ENCODE measurements at places on chromosomes 7 and 10.
A peak's percentile ranks its signal among the peaks of the same experiment; 100 is the strongest.

- no peak for DNase-seq
Measured at GRCh38 chr10:127993056-127993690, 86.3 kb downstream of the PTPRE start.

DNA sequence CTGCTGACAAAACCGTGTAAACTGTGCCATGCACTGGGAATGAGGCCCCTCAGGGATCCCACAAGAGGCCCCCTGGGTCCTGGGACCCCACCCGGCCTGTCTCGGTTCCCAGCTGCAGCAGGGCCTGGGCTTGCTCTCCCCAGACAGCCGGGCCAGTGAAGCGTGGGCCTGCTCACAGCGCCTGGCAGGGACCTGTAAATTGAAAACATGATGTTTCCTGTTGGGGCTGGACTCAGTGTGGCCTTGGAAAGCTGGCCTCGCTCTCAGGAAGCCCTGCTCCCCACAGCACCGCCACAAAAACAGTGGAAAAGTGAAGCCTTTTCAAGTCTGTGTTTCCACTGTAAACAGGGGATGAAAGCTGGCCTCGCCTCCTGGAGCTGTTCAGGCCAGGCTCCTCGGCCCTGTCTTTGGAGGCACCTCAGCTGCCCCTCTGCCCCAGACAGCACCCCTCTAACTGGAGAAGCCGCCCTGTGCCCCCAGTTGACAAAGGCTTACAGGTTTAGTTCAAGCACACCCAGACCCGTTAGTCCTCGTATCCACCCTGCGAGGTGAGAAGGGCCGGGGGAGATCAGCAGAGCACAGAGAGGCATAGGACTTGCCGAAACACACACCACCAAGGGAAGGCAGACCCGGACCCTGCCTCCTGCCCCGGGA is 108.3 kb downstream of the ZMIZ1 start:
- DNase-seq, result no peak

DNA sequence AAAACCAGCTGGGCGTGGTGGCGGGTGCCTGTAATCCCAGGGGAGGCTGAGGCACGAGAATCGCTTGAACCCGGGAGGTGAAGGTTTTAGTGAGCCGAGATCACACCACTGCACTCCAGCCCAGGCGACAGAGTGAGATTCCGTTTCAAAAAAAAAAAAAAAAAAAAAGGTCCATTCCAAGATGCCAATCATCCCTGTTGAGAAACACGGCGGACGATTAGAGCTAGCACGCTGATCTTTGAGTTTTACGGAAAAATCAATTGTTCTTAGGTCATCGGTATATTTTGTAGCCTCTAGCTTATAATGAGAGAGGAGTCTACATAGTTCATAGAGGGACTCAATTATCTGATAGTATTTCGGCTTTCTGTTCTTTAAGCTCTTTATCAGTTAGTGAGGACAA is 169.2 kb downstream of the PRKCQ start:
- DNase-seq, result no peak

- peak; percentile 92 for DNase-seq
Measured at GRCh38 chr10:93288679-93289634, 193.2 kb downstream of the MYOF start.

GRCh38 chr7:148699782-148700629 is 1.3 kb downstream of the CUL1 start:
- no peak for DNase-seq

GRCh38 chr10:66218289-66218688 is 707.5 kb upstream of the LRRTM3 start:
- no peak for DNase-seq

DNA sequence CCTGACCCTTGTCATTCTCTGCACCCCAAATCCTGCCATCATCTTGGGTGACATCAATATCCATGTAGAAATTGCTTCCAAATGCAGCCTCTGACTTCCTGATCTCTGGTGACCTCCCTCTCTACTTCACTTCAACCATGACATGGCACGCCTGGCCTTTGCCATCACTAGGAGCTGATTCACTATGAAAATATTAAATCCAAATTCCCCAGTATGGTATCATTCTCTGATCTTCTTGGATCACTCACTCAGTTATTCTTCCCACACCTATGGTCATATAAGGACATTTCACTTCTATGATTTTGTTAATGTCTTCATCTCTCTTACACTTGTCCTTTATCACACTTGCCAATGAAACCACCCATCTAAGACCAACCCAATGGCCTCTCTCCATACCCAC is 73.7 kb upstream of the ODAD2 start:
- no peak for DNase-seq

GRCh38 chr7:150753826-150754603 is 16.8 kb downstream of the GIMAP5 start:
- DNase-seq, result no peak

DNA sequence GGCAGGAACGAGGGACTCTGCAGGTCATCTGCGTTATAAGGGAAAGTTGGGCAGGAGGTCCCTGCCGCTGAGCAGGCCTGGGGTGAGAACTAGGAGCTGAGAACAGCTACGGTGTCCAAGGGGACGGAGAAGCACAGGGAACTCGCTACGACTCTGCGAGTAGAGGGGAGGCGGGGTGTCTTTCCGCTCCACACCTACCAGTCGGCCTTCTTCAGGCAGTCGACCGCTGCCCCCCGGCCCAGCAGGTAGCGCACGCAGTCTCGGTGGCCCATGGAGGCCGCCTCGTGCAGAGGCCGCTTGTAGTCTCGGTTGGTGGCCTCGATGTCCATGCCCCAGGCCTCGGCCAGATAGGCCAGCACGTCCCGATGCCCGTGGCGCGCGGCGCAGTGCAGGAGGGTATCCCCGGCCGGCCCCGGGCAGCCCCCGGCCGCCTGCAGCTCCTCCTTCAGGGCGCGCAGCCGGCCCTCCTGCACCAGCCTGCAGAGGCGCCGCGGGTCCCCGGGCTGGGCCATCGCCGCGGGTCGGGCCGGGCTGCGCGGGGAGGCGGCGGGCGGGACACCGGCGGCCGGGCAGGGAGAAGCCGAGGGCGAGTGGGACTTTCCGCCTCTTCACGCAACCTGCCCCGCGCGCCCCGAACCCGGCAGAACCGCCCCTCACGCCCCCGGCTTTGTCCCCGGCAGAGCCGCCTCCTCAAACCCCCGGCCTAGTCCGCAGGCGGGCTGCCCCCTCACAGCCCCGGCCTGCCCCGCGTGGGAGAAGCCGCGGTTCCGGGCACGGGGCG is 660 bp downstream of the ANKRD16 start:
- no peak for DNase-seq

GRCh38 chr10:34609287-34609940 is 205.7 kb downstream of the PARD3 start:
- no peak for DNase-seq

DNA sequence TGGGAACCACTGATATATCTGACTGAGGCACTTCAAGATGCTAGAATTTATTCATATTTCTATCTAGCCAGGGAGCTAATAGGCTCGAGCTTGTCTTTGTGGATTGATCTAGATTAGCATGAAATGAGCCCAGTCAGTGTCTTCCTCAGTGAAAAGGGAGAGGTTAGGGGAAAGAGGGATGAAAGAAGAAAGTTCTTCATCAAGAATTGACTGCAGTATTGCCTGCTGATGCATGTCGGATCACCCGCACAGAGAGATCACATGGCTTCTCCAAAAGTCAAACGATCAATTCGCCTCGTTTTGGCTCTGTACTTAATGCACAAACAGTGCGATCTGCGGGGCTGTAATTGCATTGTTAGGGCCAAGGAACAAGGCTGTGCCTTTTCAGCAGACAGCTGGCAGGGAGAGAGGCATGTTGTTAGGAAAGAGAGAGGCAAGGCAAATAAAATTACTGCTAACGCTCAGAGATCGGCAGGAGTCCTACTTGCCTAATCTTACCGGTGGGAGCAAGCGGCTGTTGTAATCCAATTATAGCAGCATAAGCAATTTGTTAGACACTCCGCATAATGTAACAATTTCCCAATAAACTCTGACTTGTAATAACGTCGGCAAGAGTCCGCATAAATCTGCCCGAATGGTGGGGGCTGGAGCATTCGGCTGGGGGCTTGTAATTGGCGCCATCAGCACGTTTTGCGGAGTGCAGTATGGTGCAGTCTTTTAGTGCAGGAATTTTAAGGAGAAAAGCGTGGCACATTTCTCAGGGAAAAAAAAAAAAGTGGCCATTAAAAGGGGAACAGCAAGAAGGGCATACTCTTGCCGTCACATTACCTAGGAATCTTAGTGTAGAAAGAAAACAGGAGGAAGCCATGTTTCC is 102.1 kb downstream of the POLL start:
- no peak for DNase-seq

DNA sequence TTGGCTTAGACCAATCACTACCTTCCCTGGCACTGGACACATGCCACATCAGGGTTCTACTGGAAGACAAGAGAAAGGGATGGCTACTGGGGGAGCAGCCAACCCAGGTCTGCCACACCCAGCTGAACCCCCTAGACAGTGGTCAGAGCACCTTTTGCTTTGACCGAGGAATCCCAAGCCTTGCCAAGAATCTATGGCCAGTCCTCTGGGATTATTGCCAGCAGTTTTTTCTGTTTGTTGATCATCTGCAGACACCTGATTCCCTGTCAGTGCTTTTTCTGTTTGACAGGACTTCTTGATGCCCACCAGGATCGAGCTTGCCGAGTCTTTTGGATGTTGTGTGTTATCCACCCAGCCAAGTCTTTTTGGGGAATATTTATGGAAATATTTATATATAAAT is 476.2 kb upstream of the GALNT17 start:
- DNase-seq, result no peak

DNA sequence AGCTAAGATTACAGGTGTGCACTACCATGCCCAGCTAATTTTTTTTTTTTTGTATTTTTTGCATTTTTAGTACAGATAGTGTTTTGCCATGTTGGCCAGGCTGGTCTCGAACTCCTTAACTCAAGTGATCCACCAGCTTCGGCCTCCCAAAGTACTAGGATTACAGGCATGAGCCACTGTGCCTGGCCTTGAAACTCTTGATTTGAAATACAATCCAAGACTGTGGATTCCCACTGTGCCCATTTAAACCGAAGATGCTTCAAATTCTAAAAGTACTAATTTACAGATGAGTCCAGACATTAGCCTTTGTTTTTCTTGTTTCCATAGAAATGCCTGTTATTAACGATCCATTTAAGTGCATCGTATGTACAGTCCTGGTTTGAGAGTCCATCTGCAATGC is 130.9 kb downstream of the CACNA2D1 start:
- DNase-seq, result no peak

- no peak for DNase-seq
Measured at GRCh38 chr7:131071786-131072504, 255.7 kb upstream of the MKLN1 start.
